Activated CD8-positive, alpha-beta memory T cell treated with anti-CD3 and anti-CD28 coated beads, Interleukin-2, amount 50 U/mL, for 4 hours (primary cell): ENCODE measurements at places on chromosomes 6 and 20.

- no peak for DNase-seq
Observed at GRCh38 chr6:110683241-110683640, 132.0 kb downstream of the CDK19 start.

DNA sequence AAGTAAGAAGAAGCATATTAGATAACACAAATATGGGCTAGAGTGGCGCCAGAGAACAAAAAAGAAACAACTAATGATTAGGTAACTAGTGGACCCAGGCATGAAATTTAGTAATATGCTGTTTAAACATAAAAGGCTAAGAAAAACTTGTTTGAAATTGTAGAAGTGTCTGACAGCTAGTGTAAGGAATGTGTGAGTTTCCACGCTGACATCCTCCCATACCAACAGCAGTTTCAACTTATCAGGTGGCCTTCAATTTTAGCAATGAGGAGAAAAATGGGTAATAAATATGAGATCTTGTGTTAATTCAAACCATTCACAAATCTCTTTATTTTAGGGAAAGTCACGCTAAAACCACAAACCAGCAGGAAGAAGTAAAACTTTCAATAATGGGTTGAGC, 440.2 kb upstream of the FLRT3 start:
- DNase-seq, result no peak

GRCh38 chr6:13159300-13159699, 169.0 kb downstream of the TBC1D7 start:
- no peak for DNase-seq

DNA sequence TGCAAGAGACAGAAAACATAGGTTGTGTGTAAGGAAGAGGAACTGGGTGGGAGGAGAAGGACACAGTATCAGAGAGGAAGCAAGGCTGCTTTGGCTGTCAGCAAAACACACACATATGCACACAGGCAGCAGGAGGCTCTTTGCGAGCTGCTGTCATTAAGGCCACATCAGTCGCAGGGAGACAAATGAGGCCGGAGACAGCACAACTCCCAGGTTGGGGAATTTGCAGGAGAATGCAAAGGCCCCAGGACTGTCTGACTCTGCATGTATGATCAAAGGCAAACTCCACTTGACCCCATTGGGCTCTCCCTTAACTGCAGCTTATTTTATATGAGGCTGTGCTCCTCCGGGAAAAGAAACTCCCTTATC, 35.3 kb downstream of the METTL24 start:
- no peak for DNase-seq

GRCh38 chr6:116682334-116682712, 1.3 kb downstream of the KPNA5 start:
- peak; percentile 50 for DNase-seq

- no peak for DNase-seq
Observed at GRCh38 chr6:38248500-38249234, 391.1 kb downstream of the BTBD9 start.

- no peak for DNase-seq
Observed at GRCh38 chr6:139996253-139996834, 621.9 kb upstream of the CITED2 start.

DNA sequence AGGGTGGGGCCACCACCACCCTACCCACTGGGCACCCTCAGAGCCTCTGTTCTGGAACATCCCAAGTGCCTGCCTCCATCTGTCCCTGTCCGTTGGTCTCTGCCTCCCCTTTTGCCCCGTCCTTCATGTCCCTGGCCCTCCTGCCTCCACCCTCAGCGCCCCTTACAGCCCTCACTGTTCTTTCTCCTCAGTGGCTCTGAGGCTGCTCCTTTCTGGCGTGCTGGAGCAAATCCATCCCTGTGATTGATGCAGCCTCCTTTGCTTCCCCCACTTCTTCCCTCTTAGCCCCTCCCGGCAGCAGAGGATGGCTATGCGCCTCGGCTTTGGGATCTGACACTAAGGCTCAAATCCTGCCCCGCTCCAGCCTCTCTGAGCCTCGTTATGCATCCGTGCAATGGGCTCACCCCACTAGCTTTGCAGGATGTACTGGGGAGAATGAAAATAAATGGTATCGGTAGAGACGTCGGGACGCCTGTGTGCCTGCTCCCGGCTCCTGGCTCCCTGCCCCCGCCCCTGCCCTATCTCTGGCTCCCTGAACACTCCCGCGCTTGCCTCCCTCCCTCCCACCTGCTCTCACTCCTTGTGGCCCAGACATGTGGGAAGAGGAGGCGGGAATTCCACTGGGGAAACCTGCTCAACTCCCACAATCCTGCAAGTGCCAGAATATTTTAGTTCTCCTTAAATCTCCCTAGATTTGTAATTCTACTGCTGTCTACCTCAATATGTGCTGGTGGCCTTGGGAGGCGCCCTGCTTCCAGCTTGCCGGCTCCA, 13.1 kb downstream of the VSTM2L start:
- DNase-seq, result no peak

- DNase-seq, result no peak
Observed at GRCh38 chr6:138349891-138350290, 27.8 kb upstream of the SMIM28 start.

GRCh38 chr6:89999945-90000825, 105.9 kb downstream of the GJA10 start:
- DNase-seq, result no peak

GRCh38 chr6:27693766-27694546, 218.2 kb downstream of the OR2B2 start:
- peak; percentile 30 for DNase-seq

GRCh38 chr6:11412011-11412424, 125.5 kb upstream of the TMEM170B start:
- no peak for DNase-seq

- no peak for DNase-seq
Observed at GRCh38 chr6:15555101-15556038, 107.5 kb downstream of the DTNBP1 start.

DNA sequence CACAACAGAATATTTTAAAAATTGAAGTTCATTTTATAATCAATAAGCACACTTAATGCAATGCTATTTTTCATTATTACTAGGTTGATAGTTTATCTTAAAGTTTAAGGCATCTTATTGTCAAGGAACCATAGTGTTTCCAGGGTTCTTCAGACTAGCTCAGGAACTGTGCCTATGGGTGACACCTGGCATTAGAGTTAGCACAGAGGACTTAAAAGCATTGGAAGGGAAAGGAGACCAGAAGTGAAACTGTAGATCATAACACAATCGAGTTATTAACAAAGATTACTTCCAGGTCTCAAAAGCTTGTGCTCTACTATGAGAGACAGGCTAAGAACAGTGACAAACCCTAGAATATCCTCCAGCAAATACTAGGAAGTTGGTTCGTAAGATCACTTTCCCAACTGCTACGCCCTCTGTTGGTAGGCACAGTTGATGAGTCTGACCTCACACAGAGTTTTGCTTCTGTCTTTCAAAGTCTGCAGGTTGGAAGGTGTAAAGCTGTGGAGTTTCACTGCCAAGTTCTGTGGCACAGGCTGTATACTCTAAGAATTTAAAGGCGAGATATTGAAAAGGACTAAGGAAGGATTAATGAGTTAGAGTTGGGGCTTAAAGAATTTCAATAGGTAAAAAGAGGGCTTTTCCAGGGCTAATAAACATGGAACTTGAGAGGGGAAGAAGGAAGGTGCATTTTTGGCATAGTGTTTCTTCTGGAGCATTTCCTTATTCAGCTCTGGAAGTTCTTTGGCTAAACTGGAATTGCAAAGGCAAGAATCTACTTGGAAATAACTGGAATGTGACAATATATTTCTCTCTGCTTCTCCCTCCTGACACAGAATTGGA, 531.3 kb upstream of the JAG1 start:
- no peak for DNase-seq

DNA sequence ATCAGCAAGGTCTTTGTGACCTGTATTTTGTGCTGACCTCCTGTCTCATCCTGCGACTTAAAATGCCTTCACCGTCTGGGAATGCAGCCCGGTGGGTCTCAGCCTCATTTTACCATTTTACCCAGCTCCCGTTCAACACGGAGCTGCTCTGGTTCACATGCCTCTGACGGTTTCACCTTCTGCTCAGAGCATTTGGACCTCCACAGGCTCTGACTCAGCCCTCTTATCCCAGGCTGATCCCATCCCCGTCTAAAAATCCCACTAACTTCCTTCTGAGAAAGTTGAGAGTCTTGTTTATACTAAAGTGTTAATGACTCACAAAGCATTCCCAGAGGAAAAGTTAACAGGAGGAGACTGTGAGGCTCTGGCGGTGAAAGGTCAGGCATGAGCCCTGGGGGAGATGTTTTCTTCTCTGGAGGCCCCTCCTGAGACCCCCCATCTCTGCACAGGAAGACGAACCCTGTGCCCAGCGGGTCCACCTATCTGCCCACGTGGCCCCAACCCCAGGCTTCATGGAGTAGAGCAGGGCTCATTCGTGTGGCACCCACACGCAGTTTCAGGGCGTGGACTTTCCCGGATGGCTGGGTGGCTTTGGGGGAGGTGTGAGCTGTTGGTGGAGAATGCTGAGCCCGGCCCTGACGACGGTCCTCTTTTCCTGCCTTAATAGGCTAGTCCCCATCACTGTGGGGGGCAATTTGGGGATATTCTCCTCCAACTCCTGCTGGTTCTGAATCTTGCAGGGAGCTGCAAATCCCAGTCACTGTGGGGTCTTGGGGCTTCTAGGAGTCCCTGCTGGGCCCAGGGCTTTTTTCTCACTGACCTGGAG, 3.3 kb upstream of the BIRC7 start:
- DNase-seq, result no peak

GRCh38 chr6:101537753-101538316, 144.3 kb downstream of the GRIK2 start:
- DNase-seq, result no peak

DNA sequence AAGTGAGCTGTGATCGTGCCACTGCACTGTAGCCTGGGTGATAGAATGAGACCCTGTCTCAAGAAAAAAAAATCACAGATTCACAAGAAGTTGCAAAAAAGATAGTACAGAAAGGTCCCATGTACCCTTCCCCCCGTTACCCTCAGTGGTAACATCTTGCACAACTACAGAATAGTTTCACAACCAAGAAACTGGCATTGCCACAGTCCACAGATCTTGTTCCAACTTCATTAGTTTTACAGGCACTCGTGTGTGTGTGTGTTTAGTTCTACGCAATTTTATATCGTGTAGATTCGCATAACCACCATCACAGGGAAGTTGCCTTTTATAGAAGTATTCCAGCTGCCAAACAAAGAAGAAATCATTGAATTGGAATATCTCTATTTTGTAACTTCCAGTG, 19.1 kb downstream of the SPATA2 start:
- DNase-seq, result no peak

DNA sequence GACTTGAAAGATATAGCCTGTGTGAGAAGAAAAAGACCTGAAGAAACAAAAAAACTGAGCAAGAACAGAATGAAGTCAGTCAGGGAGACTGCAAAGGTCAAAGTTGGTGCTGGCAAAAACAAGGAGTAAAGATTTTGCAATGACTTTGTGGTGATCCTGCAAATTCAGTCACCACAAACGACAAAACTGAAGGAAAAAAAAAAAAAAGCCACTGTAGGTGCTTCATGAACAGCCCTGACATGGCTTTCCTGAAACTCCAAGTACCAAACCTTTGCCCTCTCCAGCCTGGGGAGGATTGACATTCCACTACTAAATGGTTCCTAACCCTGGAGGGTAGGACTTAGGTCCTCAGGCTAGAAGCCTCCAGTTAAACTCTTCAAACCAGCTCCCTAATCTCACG, 114.7 kb upstream of the BEND3 start:
- no peak for DNase-seq
